ENCODE measurements at places on chromosomes 5 and 9. TPM values are rescaled to one million over a fixed set of nuclear protein-coding genes. Genes with fewer than 3 reads are reported as not detected.
A peak's percentile ranks its signal among the peaks of the same experiment; 100 is the strongest.

- peak; percentile 62 for DNase-seq
These were observed 24.1 kb upstream of the PCSK5 start for GRCh38 chr9:75866273-75866871.

DNA sequence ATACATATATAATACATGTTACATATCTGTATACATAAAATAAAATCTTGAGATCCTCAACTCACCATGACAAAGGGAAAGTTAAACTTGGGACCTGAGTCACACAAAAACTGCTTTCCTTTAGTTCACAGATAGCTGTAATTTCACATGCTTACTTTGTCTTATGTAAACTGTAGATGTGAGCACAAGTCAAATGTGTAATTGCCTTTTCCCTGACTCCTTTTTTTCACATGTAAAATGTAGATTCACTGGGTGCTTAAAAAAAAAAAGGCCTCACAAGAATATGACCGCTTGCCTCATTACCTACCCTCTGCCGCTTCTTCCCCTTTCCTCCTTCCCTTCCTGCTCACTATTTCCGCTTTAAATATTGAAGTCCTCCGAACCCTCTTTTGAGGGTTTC is 21.9 kb upstream of the FAM169A start:
- DNase-seq = no peak

- DNase-seq = no peak
These were observed 43.8 kb downstream of the GCNT1 start for GRCh38 chr9:76502746-76503145.

Gene TMEM174
- total RNA-seq = not detected

DNA sequence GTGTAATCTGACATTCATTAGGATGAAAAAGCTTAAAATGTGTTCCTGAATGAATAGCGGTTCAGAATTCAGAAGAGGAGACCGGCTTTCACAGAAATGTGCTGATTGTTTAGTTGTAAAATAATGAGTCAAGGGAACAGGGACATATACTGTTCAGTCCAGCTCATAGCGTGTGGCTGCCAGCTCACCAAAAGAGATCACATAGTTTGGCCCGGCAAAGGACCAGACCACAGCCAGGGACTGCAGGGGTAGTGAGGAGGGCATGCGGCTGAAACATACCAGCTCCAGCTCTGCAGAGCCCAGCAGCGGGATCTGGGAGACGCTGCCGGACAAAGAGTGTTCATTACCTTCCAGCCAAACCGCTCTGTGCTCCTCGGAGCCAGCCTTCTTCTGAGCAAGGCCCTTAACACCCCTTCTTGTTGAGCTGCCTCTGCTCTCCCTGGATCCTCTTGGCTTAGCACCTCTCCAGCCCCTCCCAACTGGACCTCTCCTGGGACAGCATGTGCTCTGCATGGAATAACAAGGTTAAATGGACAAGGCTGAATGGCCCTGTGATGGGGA is 116.8 kb upstream of the CNTLN start:
- no peak for DNase-seq

DNA sequence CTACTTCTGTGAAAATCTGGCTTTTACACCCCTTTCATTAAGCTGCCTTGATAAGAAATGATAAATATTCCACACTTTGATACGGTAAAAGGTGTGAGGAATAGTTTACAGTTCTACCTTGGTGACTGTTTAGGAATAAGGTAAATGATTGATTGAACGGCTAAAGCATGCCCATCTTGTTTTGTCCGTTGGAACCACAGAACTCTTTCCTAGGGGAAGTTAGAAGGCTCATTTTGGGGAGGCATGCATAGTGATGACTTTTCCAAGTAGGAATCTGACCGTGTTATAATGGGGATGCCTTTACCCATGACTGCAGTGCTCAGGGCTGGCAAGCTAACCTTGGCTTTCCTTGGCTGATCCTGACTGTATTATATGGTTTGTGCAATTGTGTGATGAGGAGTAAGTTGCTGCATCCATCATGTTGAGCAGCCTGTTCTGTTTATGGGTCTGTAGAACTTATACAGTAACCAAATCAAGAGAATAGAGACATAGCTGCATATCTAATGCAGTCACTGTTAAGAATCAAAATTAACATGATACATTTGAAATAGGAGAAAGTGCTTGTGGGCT is 24.5 kb downstream of the PCSK5 start:
- no peak for DNase-seq

GRCh38 chr5:20528471-20528870 is 540.5 kb upstream of the CDH18 start:
- DNase-seq = no peak

DNA sequence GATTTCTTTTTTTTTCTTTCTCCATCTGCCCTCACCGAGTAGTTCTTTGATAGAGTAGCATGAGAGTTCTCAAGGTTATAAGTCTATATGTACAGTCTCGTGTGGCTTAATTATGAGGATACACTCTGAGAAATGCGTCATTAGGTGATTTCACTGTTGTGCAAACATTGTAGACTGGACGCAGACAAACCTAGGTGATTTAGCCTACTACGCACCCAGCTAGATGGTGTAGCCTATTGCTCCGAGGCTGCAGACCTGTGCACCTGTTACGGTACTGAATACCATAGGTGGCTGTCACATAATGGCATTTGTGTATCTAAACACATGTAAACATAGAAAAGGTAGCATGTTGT is 26.9 kb upstream of the CORO2A start:
- no peak for DNase-seq

Gene ELOVL7
- 5.5 TPM for total RNA-seq

DNA sequence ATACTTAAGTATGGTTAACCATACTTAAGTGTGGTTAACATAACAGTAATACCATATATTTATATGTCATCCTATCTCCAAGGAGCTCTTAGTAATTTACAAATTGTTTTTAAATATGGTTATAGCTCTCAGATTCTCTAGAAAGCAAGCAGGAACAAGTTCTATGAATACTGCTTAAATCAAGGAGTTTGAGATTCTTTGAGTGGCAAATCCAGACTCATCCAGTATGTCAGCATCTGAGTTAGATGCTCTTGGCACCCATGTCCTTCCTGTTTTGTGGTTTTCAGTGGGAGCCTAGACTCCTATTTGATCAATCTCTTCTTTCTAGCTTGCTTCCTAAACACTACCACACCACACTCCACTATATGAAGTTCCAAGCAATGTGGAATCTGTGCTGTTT is 114.7 kb upstream of the GDNF start:
- no peak for DNase-seq

Gene C9orf43
- total RNA-seq = 0.50 TPM

DNA sequence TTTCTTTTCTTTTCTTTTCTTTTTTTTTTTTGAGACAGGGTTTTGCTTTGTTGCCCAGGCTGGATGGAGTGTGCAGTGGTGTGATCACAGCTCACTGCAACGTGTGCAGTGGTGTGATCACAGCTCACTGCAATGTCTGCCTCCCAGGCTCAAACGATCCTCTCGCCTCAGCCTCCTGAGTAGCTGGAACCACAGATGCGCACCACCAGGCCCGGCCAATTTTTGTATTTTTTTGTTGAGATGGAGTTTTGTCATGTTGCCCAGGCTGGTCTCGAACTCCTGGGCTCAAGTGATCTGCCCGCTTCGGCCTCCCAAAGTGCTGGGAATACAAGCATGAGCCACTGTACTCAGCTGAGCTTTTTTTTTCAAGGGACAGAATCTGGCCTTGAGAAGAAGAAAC is 36.8 kb upstream of the TJP2 start:
- DNase-seq = no peak

DNA sequence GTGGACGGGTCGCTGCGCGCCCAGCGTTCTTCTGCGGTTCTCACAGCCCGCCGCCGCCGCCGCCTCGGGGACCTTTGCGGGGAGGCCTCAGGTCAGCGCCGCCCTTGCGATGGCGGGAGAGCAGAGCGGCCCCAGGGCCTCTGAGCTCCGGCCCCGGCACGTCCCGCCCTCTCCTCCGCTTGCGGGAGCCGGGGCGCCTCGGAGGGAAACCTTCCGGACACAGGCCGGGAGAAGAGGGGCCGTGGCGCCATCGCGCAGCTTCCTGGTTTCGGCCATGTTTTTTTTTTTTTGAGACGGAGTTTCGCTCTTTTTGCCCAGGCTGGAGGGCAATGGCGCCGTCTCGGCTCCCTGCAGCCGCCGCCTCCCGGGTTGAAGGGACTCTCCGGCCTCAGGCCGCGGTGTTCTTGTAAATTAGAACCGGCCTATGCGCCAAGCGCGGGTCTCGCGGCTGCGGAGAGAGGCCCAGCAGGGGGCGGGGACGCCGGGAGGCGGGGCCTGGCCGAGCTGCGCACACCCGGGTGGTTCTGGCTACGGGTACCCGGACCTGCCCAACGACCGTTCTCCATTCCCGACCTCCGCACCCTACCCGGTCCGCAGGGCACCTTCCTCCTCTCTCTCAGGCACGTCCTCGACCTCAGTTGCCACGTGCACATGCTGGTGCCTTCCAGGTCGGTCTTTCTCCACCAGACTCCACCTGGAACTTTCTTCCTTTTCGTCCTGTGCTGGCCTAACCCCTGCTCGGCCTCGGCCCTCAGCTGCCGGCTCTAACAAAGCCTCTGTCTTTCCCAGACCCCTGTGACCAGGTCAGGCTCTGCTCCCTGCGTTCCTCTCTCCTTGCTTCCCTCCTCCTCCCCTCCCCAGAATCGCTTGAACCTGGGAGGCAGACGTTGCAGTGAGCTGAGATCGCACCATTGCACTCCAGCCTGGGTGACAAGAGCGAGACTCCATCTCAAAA is 28.8 kb upstream of the MGAT1 start:
- peak; percentile 71 for DNase-seq

DNA sequence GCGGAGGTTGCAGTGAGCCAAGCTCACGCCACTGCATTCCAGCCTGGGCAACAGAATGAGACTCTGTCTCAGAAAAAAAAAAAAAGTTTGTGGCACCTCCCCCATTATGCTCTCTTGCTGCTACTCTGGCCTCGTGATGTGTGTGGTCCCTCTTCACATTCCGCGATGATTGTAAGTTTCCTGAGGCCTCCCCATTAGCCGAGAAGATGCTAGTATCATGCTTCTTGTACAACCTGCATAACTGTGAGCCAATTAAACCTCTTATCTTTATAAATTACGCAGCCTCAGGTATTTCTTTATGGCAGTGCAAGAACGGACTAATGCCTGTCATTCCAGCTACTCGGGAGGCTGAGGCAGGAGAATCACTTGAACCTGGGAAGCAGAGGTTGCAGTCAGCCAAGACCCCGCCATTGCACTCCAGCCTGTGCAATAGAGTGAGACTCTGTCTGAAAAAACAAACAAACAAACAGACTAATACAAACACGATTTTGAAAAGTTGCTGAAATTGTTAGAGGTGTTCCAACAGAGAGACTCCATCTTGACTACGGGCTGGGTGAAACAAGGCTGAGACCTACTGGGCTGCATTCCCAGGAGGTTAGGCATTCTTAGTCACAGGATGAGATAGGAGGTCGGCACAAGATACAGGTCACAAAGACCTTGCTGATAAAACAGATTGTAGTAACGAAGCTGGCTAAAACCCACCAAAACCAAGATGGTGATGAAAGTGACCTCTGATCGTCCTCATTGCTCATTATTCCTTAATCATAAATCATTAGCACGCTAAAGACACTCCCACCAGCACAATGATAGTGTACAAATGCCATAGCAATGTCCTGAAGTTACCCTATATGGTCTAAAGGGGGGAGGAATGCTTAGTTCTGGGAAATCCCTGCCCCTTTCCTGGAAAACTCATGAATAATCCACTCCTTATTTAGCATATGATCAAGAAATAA is 8.3 kb upstream of the AFF4 start:
- no peak for DNase-seq

- no peak for DNase-seq
These were observed 1176.4 kb upstream of the CDH18 start for GRCh38 chr5:21164425-21164824.

DNA sequence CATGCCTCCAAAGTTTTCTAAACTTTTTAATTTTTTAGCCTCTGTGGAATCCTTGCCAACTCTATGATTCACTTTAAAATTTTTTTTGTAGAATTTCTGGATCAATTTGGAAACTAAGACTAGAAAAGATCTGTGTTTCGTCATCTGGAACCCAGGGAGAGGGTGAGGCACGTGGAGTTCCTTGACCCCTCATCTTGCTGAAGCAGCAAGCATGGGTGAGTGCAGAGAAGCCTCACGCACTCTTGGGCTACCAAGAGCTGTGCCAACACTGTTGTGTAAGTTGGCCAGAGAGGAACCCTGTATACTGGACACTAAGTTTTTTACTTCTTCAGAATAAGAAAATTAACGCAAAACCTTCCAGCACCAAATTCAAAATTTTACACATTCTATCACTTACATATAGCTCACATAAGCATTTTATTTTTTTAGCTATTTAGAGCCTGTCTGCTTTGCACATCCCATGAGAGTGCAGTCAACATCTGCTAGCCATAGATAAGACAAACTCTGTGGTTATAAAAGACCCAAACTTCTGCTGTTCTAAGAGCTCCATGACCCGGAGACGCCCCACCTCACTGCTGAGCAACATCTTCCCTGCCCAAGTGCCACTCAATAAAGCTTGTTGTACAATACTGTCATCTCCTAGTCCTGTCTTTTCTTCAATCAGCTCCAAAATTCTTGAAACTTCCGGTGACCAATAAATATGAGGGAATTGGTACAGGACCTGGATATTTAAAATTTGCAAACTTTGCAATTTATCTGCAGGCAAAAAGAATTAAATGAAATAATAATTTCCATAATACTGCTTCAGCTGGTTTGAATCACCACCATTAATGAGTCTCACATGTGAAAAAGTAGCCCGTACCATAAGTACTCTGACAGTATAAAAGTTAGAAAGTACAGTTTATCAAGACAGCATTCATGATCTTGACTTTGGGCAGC is 69.7 kb upstream of the ADCY2 start:
- no peak for DNase-seq

GRCh38 chr9:91148306-91148705 is 213.4 kb downstream of the AUH start:
- DNase-seq = no peak

GRCh38 chr5:135851915-135852845 is 17.7 kb downstream of the SLC25A48 start:
- no peak for DNase-seq

Gene CREB3
- 27.9 TPM for total RNA-seq

DNA sequence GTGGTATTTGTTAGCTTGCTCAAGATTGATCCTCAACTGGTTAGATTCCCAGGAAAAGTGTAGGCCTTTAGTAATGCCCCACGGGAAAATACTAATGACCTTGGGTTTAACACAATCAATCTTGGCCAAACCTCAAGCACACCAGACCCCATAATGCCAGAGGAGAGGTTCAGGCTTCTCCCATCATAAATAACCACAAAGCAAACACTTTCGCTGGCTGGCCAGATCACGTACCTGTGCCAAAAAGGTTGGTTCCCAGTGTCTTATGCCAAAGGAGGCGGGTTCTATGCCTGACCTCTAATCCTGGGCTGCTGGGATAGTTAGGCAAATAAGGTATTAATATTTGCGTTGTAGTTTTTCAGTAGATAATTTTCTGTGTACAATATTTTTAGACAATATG is 379.2 kb upstream of the CDH18 start:
- DNase-seq = no peak

DNA sequence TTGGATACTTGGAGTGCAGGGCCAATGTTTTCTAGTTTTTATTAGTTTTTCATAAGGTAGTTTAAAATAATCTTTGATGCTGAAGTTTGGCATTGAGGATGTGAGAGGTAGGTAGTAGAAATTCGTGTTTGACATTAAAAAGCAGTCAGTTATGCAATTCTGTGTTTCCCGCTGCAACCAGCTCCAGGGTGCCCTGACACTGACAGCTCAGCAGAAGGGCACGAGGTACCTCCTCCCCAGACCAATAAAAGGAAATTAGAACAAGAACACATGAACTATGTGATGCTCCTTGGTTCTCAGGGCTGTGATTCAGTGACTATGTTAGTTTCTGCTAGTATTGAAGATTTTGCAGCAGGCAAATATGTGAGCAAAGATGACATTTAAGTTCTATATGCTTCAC is 40.2 kb downstream of the NSUN2 start:
- no peak for DNase-seq

Gene UNC5A
- 1.2 TPM for total RNA-seq

- DNase-seq = peak; percentile 58
These were observed 321.0 kb upstream of the TRPC7 start for GRCh38 chr5:136686192-136686872.

All from neural progenitor cell (in vitro differentiated cells).